Effector CD8-positive, alpha-beta T cell (primary cell): ENCODE measurements at places on chromosomes 6 and 20.
A peak's percentile ranks its signal among the peaks of the same experiment; 100 is the strongest.

DNA sequence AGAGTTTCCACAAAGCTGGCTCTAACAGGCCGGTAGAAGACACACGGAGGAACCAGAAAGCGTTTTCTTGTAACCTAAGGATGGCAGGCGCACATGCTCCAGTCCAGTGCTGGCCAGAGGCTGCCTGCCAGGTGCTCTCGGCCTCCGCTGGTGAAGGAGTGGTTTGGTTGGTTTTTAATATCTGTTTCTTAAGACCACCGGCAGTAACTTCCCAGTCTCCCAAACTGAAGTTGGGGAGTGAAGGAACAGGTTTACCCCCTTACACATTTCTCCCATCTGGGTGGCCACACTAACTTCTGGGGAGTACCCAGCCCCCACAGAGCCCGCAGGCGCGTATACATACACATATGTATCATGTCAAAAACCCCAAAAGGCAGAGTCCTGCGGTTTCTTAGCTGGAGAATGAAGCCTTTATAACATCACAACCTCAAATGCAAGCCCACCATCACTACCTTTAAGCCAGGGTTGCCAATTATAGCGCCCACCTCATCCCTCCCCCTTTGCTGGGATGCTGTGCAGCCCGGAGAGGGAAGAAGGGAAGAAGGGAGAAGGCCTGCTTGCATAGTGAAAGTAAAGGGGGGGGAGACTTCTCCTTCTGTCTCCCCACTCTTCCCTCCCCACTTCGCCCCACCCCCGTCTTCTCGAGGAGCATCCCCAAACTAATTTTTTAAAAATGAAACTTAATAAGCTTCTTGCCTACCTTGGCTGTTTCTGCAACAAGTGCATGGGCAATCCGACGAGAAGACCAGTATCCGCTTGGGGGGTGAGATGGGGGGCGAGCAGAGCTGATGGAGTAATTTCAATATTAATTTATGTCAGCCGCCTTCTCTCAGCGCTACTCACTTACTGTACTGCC, 1.0 kb downstream of the TRERF1 start:
- DNase-seq: no peak

DNA sequence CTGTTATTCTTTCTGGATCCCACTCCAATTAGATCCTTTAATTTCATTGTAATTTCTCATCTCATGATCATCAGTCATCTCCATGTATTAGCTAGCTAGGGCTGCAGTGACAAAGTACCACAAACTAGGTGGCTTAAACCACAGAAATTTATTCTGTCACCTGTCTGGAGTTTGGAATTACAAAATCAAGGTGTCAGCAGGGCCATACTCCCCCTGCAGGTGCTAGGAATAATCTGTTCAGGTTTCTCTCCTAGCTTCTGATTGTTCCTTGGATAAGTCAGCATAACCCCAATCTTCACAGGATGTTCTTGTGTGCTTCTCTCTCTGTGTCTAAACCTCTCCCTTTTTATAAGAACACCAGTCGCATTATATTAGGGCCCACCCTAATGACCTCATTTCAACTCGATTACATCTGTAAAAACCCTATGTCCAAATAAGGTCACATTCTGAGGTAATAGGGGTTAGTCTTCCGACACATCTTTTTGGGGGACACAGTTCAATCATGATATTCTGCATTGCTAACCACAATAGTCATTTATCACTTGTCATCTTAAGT, 40.5 kb downstream of the BEND6 start:
- DNase-seq: no peak

- DNase-seq: no peak
Observed at GRCh38 chr6:22271081-22271480, 25.8 kb downstream of the PRL start.

GRCh38 chr6:117233145-117233544, 32.2 kb upstream of the VGLL2 start:
- no peak for DNase-seq

DNA sequence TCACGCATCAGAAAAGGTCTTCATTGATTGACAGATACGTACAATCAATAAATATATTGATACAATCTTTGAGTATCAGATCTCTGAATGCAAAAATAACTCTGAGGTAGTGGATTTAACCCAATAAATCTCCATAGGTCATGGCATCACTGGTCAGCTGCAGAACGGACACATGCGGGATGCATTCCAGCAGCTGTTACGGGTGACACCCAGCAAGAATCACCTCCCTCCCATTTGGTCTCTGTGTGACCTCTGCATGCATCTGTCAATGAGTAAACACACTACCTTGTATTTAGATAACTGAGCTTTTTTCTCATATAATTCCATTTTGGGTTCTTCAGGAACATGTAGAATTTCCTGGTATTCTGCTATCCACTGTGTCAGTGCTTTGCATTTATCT, 285.4 kb downstream of the SYNE1 start:
- DNase-seq: no peak

DNA sequence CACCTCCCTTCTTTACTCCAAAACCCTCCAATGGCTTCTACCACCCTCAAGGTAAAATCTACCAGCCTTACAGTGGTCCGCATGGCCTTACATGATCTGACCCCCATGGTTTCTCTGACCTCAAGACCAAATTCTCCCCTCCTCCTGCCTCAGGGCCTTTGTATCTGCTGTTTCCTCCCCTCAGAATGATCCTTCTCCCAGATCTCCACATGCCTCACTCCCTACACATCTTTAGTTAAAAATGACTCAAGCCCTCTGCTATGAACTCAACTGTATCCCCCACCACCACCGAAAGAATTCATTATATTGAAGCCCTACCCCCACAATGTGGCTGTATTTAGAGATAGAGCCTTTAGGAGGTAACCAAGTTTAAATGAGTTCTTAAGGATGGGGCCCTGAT, 4.1 kb downstream of the SLC23A2 start:
- no peak for DNase-seq

- peak; percentile 79 for DNase-seq
Observed at GRCh38 chr20:59403261-59403961, 103.0 kb downstream of the EDN3 start.

DNA sequence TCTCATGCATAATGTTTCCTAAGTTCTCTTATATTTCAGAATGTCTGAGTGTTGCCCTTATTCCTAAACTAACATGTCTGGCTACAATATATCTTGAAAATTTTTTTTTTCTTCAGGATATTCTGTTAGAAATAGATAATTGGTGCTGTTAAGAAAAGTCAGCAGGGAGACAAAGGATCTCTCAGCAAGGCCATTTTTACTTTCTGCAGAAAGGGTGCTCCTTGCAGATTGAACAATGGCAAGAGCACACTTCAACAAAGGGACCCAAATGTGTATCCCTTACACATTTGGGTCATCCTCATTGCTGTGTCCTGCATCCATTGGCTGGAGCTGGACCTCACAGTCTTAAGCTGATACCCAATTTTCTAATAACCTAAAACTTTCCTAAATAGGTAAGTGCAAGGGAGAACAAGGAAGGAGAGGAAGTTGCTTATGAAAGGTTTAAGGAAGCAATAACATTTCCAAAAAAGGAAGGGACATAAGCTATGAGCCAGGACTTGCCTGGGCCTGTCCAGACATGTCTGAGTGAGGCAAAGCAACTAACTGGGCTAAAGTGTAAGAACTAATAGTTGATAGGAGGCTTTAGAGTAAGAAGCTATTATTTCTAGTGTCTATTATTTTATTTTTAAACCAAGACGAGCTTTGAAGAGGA, 429.6 kb downstream of the BCKDHB start:
- DNase-seq: no peak

DNA sequence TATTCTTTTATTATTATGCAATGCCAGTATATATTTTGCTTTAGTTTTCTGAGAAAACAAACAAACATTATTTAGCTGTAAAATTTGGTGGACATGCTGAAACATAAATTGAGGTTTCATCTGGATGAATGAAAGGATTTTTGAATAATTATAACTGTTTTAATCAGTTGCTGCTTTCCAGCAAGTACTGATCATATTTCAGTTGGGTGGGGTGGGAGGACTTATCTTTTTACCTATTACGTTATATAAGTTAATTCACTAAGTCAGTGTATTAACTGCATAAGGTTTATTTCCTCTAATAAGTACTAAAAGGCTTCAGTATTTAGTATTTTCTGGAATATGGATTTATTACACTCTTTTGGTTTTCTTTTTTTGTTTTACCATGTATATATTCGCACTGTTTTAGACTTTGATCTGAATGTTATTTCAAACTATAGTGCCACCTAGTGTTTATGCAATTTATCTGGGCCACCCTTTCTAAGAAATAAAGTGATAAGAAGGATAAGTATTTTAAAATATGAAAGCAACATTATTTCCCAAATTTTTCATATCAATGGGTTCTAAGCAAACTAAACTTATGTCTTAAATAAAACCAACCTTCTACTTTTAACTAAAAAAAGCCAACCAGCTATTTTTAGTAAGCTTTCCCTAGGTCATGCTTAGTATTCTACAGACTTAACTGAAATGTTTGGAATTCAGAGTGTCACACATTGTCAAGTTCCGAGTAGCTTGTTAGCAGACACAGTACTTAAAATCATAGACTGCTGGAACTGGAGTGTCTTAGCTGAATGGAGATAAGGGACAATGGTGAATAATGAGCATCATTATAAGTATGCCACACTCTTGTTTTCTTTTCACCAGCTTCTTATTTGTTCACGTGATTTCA, 105.4 kb upstream of the MCHR2 start:
- DNase-seq: no peak

DNA sequence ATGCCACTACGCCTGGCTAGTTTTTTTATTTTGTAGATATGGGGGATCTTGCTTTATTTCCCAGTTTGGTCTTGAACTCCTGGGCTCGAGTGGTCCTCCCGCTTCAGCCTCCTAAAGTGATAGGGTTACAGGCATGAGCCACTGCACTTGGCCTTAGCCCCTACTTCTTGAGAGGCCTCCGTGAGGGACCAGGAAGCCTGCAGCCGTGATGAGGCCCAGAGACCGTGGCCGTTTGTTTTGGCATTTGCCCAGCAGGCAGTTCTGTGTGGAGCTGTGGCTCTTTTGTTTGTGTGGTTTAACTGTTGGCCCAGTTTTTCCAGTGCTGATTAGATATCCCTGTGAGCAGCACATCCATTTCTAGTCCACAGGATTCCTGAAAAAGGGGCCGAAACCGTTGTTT, 39.8 kb downstream of the SRSF3 start:
- no peak for DNase-seq

- no peak for DNase-seq
Observed at GRCh38 chr20:8318965-8319625, 187.0 kb downstream of the PLCB1 start.

GRCh38 chr20:20002101-20002998, 14.8 kb upstream of the NAA20 start:
- DNase-seq: no peak

DNA sequence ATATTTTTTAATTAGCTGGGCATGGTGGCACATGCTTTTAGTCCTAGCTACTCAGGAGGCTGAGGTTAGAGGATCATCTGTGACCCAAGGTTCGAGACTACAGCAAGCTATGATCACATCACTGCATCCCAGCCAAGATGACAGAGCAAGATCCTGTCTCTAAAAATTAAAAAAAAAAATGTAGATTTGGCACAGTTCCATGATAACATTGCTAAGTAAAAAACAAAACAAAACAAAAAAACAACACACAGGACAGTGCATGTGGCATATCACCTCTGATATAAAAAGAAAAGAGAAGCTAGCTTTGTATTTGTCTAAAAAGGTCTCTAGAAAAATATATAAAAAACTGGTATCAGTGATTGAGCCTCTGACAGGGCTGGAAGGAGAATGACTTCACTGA, 24.6 kb downstream of the RNF24 start:
- DNase-seq: no peak

DNA sequence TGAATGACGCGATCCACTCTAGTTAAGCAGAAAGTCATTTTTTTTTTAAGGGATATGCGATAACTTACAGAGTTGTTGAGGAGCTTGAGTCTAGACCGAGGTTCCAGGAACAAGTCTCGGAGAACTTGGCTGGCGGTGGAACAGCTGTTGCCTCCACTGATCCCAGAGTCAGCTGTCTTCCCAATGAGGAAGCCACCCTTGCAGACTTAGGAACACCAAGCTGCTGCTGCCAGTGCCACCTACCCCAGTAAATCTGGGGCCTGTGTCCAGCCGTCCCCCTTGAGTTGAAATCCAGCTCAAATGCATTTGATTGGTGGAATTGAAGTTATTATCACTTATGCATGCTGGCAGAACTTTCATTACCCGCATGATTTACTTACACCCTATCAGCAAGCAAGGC, 6.7 kb downstream of the PFDN4 start:
- DNase-seq: no peak

GRCh38 chr20:25535762-25536161, 49.6 kb downstream of the NINL start:
- DNase-seq: no peak

DNA sequence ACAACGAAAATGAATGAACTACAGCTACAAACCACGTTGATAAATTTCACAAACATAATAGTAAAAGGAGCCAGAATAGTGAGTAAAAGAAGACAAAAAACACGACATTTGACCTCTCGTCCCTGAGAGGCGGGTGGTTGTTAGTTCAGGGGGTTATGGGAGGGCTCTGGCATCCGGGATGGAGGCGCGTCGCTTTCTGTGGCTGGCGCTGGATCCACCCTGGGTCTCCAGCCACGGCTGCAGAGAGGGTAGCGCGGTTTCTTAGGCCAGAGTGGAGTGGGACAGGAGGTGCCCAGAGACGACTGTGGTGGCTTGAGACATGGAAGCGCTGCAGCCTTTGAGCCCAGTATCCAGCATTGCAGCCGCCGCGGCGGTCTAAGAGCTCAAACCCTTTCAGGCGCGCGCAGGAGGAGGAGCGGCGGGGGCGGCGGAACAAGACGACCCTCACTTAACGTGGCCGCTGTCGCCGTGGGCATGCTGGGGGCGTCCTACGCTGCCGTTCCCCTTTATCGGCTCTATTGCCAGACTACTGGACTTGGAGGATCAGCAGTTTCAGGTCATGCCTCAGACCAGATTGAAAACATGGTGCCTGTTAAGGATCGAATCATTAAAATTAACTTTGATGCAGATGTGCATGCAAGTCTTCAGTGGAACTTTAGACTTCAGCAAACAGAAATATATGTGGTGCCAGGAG, 3.7 kb upstream of the ZSCAN23 start:
- DNase-seq: no peak

DNA sequence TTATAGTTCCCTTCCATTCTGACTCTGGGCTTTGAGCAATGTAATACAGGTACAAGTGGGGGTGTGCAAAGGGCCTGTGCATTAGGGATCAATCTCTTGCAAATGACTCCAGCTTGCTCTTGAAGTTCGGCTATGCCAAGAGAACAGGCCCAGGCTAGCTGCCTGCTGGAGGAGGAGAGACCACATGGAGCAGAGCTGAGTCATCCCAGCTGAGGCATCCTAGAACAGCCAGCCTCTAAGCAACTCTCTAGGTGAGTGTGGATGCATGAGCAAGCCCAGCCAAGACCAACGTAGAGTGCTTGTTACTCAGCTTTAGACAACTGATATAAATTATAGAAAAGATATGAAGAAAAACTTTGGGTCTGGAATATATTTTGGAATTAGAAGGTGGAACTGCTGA, 47.6 kb upstream of the RBM24 start:
- no peak for DNase-seq

- no peak for DNase-seq
Observed at GRCh38 chr20:39954621-39955020, 734.4 kb downstream of the MAFB start.

- no peak for DNase-seq
Observed at GRCh38 chr20:38209054-38209675, 44.1 kb upstream of the TGM2 start.
